Esophagus muscularis mucosa (tissue), 4 donors: ENCODE measurements at places on chromosomes 3 and 15. TPM values are rescaled to one million over a fixed set of nuclear protein-coding genes. Genes with fewer than 3 reads are reported as not detected.

TGM4 gene
- not detected for total RNA-seq

DNA sequence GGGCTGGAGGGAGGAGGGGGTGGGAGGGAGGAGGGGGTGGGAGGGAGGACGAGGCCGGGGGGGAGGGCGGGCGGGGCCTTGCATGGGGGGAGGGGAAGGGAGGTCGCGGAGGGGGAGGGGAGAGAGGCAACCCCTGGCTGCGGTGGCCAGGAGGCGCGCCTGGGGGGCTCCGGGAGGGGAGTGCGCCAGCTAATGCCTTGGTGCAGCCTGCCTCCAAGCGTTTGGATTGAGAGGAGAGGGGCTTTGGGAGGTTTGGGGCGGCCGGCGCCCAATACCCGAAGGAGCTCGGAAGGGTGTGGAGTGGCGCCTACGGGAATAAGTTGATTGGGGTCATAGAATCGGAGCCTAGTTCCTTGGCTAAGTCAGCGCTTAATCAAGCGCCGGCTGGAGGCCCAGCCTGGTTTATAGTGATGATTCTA is 557 bp downstream of the TFG start:
- H3K27ac ChIP-seq = peak overlapping the region; percentile 97
- no peaks in the 10 kb centered on the region for H3K27me3 ChIP-seq
- peak overlapping the region; percentile 89 for H3K4me3 ChIP-seq
- DNase-seq = no peak

ZBTB47 gene
- 79.7 TPM for total RNA-seq

DNA sequence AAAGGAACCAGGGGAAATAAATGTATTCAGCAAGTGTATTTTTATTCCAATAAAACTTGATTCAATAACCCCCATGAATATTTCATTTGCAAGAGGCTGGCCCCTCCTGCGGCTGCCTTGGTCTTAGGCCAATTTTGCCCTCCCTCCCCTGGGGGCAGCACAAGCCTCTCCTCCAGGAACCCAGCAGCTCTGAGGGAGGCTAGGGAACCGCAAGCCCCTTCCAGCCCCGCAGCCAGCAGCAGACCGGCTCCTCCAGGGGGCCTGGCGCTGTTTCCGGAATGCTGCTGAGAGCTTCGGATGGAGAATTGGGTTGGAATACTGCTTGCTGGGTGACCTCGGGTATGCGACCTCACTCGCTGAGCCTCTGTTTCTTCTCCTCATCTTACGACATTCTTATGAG is 150.1 kb downstream of the RAB11A start:
- H3K4me1 ChIP-seq = no peaks in the 10 kb centered on the region
- no peak for DNase-seq
- no peaks in the 10 kb centered on the region for H3K36me3 ChIP-seq

- H3K27ac ChIP-seq = no peak overlapping the region
- H3K36me3 ChIP-seq = no peaks in the 10 kb centered on the region
- no peaks in the 10 kb centered on the region for H3K27me3 ChIP-seq
- H3K4me1 ChIP-seq = peaks cover 4% of the 10 kb centered on the region
- no peak for DNase-seq
Observed at GRCh38 chr3:158522221-158523136, 48.5 kb upstream of the MLF1 start.
